Left hindlimb (tissue), 1 donor: ENCODE measurements at places on chromosomes 2 and 18.

- DNase-seq, result peak; percentile 45
Measured at GRCh38 chr2:172052000-172052983, 33.0 kb upstream of the DLX1 start.

GRCh38 chr2:151669585-151670081 is 64.6 kb downstream of the NEB start:
- no peak for DNase-seq

GRCh38 chr2:212726403-212726802 is 187.8 kb upstream of the ERBB4 start:
- DNase-seq, result no peak

GRCh38 chr18:33113416-33113815 is 327.1 kb downstream of the CCDC178 start:
- no peak for DNase-seq

- DNase-seq, result no peak
Measured at GRCh38 chr18:37985126-37985525, 419.5 kb upstream of the CELF4 start.

GRCh38 chr18:48948112-48949049 is 2.4 kb downstream of the SMAD7 start:
- DNase-seq, result peak; percentile 15

GRCh38 chr2:119142824-119143223 is 15.7 kb downstream of the C1QL2 start:
- no peak for DNase-seq

DNA sequence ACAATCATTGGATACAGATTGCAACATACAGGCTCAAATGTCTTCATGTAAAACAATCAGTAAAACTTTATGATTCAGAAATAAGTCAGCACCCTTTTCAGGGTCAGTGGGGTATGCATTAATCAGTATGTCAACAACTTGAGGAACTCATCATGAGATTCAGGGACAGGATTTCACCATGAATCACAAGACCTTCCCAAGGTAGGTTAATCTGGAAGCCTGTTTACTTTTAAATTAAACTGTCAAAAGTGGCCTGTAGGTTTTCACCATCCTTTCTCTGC is 104.8 kb downstream of the SP100 start:
- no peak for DNase-seq

DNA sequence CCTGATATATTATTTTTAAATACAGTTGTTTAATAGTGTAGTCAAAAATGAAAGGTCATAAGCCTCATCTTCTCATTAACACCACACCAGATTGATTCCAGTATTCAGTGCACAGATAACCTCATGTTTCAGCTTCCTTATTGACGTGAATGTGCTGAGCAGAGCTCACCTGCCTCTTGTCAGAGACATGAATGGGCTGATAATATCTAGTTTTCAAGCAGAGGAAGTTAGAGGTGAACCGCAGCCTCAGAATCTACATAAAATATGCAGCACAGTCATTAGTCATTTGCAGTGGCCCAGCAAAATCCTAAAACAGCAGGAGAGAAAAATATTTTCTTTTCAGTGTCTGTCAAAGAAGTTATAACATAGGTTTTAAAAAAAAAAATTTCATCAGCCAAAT is 216.2 kb downstream of the GBX2 start:
- DNase-seq, result no peak

DNA sequence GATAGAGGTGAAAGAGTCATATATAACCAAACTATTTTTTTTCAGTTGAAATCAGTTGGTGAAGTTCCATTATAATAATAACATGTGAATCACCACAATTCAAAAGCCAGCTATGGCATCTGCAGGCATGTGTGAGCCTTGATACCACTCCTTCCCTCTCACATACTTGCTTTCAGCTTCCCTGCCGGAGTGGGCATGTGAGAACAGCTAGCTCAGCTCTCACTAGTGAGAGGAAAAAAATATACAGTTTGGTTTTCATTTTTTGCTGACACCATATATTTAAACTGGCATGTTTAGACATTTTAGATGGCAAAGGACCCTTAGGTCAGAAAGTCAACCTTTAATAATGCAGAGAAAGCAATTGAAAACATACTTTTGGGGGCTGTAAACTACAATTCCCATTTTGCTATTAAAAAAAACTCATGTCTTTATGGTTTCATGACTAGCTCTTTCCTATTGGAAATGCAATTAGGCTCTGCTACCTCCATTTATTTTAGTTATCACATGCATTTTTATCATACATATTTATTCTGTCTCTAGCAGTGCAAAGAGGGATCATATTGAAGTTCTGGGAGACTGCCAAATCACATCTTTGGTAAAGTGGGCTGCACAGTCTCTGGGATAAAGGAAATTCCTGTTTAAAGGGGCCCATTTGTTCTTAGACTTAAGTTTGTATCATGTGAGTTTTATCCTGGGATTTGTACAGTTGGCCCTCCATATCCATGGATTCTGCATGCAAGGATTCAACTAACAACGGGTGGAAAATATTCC is 33.2 kb upstream of the SLC40A1 start:
- DNase-seq, result no peak

GRCh38 chr18:52319424-52319983 is 20.5 kb upstream of the DCC start:
- DNase-seq, result no peak

DNA sequence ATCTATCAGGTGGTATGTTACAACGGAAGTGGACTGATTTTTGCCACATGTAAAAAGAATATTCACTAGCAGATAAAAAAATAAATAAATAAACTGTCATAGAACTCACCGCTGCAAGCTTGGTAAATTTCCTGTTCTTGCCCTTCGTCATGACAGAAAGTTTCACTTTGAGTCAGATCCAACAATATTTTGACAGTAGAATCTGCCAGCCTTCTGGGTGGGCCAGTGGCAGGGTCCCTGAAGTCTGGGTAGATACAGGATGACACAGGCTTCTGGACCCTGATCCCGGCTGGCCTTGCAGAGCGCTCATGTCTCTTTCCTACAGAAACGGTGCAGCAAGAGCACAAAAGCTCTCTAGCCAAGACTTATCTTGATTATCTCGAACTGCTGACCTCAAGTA is 97.8 kb upstream of the PMAIP1 start:
- DNase-seq, result no peak

GRCh38 chr2:222499226-222499625 is 74.9 kb downstream of the SGPP2 start:
- no peak for DNase-seq

DNA sequence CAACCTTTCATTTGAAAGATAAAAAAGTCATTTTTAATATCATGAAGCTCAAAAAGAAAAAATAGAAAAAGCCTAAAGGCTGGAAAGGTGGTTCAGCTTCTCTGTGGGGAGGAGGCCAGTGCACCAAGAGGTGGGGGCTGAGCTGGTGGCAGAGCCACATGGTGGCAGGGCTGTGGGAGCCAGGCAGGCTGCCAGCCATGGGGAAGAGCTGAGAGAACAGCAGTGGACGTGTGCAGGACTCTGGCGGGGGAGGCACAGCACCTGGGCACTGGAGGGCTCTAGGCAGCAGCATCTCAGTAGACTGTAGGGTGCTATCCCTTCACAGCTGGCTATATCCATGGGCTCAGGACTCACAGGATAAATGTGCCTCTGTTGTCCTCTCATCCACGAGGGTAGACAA is 47.8 kb downstream of the STK25 start:
- DNase-seq, result no peak

DNA sequence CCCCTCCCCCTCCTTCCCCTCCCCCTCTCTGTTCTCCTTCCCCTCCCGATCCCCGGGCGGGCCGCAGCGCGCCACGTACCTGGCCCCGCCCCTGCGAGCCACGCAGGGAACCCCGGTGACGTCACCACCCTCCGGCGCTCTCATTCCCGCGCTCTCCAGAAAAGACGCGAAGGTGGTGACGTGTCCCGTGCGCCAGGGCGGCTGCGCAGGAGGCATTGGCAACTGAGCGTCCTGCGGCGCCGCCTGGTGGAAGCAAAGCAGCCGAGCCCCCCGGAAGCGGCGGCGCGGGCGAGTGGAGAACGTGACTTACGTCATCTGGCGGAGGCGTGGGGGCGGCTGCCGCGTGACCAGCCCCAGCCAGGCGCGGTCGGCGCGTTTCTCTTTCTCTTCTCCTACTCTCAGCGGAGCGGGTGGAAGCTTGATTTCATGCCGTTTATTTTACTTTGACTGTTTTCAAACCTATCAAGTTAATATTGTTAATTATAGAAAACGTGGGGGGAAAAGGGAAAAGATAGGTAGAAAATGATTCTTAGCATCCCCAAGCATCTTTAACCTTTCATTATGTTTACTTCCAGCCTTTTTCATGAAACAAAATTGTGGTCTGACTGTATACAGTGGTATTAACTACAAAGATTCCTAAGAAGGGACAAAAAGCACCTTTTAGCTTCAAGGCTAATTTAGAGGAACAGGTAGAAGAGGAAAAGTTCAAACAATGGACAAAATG is 48.1 kb downstream of the C2orf42 start:
- DNase-seq, result peak; percentile 100

DNA sequence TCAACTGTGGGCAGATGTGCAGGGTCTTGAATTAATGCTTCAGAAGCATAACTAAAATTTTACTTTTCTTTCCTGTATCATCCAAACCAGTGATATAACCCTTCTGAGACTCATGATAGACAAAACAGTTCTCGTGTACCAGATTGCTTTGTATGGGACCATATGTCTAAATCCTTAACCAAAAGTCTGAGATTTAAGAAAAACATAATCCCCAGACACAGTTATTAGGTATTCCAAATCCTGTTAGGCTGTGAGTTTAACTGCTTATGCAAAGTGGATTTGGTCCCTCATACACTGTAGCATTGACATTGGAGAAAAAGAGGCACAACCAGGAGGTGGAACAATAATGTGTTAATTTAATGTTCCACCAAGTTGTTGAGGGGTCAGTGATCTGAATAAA is 235.0 kb downstream of the PMAIP1 start:
- no peak for DNase-seq

GRCh38 chr18:13418013-13418710 is 199.6 kb downstream of the LDLRAD4 start:
- DNase-seq, result no peak

- DNase-seq, result no peak
Measured at GRCh38 chr2:182824056-182824766, 42.2 kb downstream of the FRZB start.

- peak; percentile 55 for DNase-seq
Measured at GRCh38 chr2:226649871-226650660, 149.6 kb downstream of the IRS1 start.

DNA sequence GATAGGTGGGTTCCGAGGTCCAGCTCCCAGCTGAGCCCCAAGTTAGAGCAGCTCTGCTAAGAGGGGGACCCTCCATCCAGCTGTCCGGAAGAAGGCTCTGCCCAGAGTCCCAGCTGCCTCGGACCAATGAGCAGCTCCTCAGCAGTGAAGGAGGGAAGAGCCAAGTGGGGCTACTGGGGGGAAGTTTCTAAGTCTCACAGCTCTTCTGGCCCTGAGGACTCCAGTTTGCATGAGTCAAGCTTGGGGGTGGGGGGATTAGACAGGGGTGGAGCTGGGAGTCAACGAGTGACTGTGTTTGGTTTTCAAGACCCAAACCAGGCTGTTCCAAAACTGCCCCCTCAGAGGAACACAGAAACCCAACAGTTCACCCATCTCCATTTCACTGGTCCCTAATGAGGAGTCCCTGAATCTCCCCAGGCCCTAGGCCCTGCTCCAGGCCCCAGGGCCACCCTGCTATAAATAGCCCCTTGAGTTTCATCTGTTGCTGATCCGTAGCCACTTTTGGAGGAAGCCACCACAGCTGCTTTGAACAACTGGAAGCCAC is 100.9 kb downstream of the TNS1 start:
- no peak for DNase-seq

DNA sequence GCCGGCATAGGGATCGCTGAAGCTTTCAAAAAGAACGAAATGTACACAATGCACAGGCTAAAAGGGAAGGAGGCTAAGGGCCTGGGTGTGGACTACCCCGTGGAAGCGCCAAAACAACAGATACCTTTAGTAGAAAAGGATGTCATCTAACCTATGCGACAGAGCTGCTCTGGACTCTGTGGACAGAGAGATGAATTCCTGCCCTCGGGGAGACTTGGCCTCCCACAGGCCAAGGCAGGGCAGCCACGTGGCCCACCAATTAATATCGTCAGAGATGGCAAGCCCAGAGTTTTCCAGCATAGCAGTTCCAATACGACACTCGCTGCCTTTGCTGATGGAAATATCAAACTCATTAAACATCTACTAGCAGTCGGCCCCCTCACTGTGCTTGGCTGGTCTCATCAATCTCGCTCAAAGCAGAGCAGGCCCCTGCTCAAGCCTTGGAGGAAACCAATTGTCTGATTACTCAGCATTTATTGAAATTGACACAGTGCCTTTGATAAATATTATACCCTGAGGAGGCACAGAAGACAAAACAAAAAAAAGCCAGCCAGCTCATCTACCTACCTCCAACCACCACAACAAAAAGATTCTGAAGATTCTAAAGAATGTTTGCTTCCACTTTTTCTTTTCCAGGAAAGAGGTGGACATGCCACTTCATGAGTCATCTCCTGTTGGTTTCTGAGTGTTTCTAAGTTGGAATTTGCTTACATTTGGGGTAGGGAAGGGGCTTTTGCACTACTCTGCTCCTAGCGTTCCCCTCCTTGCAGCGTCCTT is 79.0 kb upstream of the ACAA2 start:
- no peak for DNase-seq

- no peak for DNase-seq
Measured at GRCh38 chr2:225103737-225104141, 61.5 kb upstream of the DOCK10 start.
